Naive thymus-derived CD8-positive, alpha-beta T cell (primary cell): ENCODE measurements at places on chromosomes 11 and 22. TPM values are rescaled to one million over a fixed set of nuclear protein-coding genes. Genes with fewer than 3 reads are reported as not detected.

The GTSE1 gene
- polyA plus RNA-seq = not detected

The LYVE1 gene
- polyA plus RNA-seq = not detected

The PTGDR2 gene
- 0.16 TPM for polyA plus RNA-seq

The DDI1 gene
- not detected for polyA plus RNA-seq

The PKDREJ gene
- not detected for polyA plus RNA-seq

The JAML gene
- polyA plus RNA-seq = 195 TPM

The KIAA1671 gene
- 0.48 TPM for polyA plus RNA-seq

The F2 gene
- polyA plus RNA-seq = not detected

The MS4A13 gene
- polyA plus RNA-seq = not detected

The CRYBB1 gene
- polyA plus RNA-seq = not detected

The CASP5 gene
- not detected for polyA plus RNA-seq

The GAL3ST1 gene
- polyA plus RNA-seq = not detected

The ARL2 gene
- 108 TPM for polyA plus RNA-seq

The MRGPRE gene
- polyA plus RNA-seq = not detected

The PGA4 gene
- not detected for polyA plus RNA-seq

The DAGLA gene
- polyA plus RNA-seq = not detected

The APOA5 gene
- not detected for polyA plus RNA-seq

The INSC gene
- not detected for polyA plus RNA-seq

The NXPE1 gene
- not detected for polyA plus RNA-seq

The TRMT112 gene
- polyA plus RNA-seq = 509 TPM

The HEPHL1 gene
- not detected for polyA plus RNA-seq

The CENPM gene
- 2.3 TPM for polyA plus RNA-seq

The CNTN5 gene
- not detected for polyA plus RNA-seq

The TRPM5 gene
- not detected for polyA plus RNA-seq

The SSTR3 gene
- polyA plus RNA-seq = 2.9 TPM

The DSCAML1 gene
- polyA plus RNA-seq = 0.15 TPM

The ARHGAP20 gene
- not detected for polyA plus RNA-seq

The NRGN gene
- polyA plus RNA-seq = not detected

The MRGPRX4 gene
- polyA plus RNA-seq = not detected

The BBOX1 gene
- polyA plus RNA-seq = not detected

The CHADL gene
- 1.7 TPM for polyA plus RNA-seq

The ROBO4 gene
- not detected for polyA plus RNA-seq

The GAL3ST3 gene
- polyA plus RNA-seq = not detected

The SELENOO gene
- 3.1 TPM for polyA plus RNA-seq

The ZNF214 gene
- not detected for polyA plus RNA-seq

The MAPK8IP2 gene
- not detected for polyA plus RNA-seq

The SDHD gene
- 167 TPM for polyA plus RNA-seq

The CCDC87 gene
- not detected for polyA plus RNA-seq

The MS4A6E gene
- not detected for polyA plus RNA-seq

The TMEM86A gene
- polyA plus RNA-seq = 0.43 TPM

The INS gene
- polyA plus RNA-seq = not detected
